ENCODE measurements at places on chromosomes 1 and 21. TPM values are rescaled to one million over a fixed set of nuclear protein-coding genes. Genes with fewer than 3 reads are reported as not detected.

Gene SPATA17
- 0.44 TPM for total RNA-seq

Gene CYP4Z1
- total RNA-seq: 12.9 TPM

Gene LCE2A
- total RNA-seq: not detected

DNA sequence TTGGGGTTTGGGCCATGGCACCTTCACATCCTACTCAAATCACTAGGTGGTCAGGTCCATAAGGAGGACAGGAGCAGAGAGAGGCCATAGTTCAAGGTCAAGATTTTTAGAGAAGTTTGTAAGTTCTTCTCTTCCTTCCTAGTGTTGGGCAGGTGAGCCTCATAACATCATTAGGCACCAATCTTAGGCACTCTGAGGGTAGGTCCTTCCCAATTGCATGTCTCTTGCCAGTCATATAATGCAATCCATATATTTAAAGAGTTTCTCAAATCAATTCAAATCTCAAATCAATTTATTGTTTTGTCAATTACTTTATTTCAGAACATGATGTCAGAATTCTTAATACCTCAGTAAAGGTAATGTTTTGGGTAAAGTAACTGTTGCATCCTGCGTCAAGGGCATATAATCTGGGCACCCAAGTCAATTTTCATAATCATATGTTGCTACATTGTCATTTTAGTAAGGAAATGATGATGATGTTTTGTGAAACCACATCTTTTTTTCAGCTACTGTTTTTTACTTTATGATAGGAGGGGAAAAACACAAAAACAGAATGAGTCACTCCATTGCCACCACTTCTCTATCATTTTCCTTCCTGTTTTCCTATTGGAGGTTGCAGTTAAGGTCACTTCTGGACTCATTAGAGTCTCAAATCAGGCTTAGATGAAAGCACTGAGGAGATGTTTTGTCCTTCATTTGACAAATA is 122.7 kb downstream of the UCHL5 start:
- H3K36me3 ChIP-seq: no peaks in the 10 kb centered on the region
- no peak overlapping the region for H3K27ac ChIP-seq
- no peaks in the 10 kb centered on the region for H3K4me1 ChIP-seq
- no peaks in the 10 kb centered on the region for H3K27me3 ChIP-seq

DNA sequence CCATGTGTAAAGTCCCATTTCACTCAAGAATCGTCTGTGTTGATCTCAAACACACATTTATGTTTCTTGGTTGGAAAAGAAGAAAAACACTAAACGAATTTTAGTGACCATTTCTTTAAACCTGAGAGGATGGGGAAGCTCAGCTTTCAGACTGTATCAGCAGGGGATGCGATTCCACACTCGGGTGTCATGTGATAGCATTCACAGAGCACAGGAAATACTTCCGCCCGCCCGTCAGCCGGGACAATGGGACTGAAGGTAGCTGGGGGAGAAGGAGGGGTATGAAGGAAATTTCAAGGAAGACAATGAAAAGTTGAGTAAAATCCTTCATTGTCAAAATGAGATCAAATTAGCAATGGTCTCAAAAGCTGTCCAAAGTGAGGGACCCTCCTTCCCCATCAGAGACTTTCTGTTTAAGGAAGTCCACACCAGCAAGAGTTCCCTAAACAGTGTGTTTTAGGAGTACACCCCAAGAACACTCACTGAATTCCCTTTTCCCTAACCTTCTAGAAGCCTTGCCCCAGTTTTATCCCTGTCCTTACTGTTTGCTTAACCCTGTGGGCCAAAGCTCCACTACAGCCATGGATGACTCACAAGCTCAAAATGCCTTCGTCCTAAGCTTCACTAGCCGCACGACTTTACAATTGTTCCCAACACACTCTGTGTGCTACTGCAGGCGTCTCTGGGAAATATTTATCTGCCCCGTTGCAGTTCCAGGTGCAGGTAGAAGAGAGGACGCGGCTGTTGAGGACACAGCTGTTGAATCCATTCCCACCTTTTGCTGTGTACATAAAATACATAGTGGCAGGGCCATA is 51.4 kb upstream of the SIM2 start:
- no peak overlapping the region for H3K27ac ChIP-seq
- peaks cover 13% of the 10 kb centered on the region for H3K27me3 ChIP-seq
- no peaks in the 10 kb centered on the region for H3K4me1 ChIP-seq
- no peak overlapping the region for H3K4me3 ChIP-seq
- no peak for DNase-seq
- no peaks in the 10 kb centered on the region for H3K36me3 ChIP-seq

GRCh38 chr1:109250454-109251276 is 1.3 kb downstream of the CELSR2 start:
- H3K36me3 ChIP-seq: no peaks in the 10 kb centered on the region
- DNase-seq: no peak
- peaks cover 21% of the 10 kb centered on the region for H3K4me1 ChIP-seq
- peak overlapping the region; percentile 34 for H3K27ac ChIP-seq
- H3K4me3 ChIP-seq: peak overlapping the region; percentile 48

- no peak overlapping the region for H3K4me3 ChIP-seq
- peaks cover 48% of the 10 kb centered on the region for H3K27me3 ChIP-seq
- no peaks in the 10 kb centered on the region for H3K4me1 ChIP-seq
These were observed 1.1 kb downstream of the KCNJ9 start for GRCh38 chr1:160082487-160082886.

Gene ZNF695
- not detected for total RNA-seq

- H3K4me1 ChIP-seq: no peaks in the 10 kb centered on the region
- DNase-seq: no peak
- H3K4me3 ChIP-seq: no peak overlapping the region
- no peak overlapping the region for H3K27ac ChIP-seq
These were observed 99.6 kb upstream of the CDC42BPA start for GRCh38 chr1:227417756-227418480.

Gene VWA5B1
- total RNA-seq: not detected

- peaks cover 4% of the 10 kb centered on the region for H3K4me1 ChIP-seq
- H3K27ac ChIP-seq: no peak overlapping the region
- H3K27me3 ChIP-seq: no peaks in the 10 kb centered on the region
- H3K4me3 ChIP-seq: no peak overlapping the region
- DNase-seq: no peak
These were observed 10.9 kb downstream of the ERRFI1 start for GRCh38 chr1:8015036-8015808.

DNA sequence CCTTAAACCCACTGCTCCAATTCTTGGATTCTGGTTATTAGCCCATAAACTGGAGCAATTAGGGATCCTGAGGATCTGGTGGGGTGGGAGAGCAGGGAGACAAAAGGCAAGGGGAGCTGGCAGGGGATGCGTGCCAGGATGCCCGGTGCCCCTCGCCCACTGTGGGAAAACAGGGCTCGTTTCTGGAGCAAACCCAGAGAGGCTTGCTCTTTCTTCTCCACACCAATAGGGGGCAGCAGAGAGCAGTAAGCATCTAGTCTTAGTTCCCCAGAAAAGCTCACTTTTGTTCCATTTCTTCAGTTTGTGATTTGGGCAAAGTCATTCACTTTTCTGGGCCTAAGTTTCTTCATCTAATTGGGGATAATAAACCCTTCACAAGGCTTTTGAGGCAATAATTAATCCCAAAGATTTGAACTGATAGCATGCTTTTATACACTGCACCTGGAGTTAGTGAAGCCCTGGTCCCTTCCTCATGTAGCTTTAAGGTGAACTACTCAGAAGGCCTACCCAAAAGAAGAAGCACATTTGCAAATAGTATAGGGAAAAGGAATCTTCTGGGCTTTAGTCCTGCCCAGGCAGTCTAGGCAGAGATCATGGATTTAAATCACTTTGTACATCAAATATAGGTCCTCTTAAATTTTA is 160.6 kb upstream of the USP24 start:
- H3K27ac ChIP-seq: peak overlapping the region; percentile 78
- no peak overlapping the region for H3K4me3 ChIP-seq
- DNase-seq: peak; percentile 41
- no peaks in the 10 kb centered on the region for H3K4me1 ChIP-seq
- no peaks in the 10 kb centered on the region for H3K27me3 ChIP-seq

GRCh38 chr1:179169616-179170467 is 59.6 kb downstream of the ABL2 start:
- no peak overlapping the region for H3K4me3 ChIP-seq
- H3K36me3 ChIP-seq: no peaks in the 10 kb centered on the region
- H3K27me3 ChIP-seq: no peaks in the 10 kb centered on the region
- no peak for DNase-seq
- H3K4me1 ChIP-seq: peaks cover 16% of the 10 kb centered on the region

GRCh38 chr21:38352536-38353219 is 95.9 kb downstream of the KCNJ15 start:
- no peak overlapping the region for H3K27ac ChIP-seq
- H3K4me3 ChIP-seq: no peak overlapping the region
- H3K36me3 ChIP-seq: no peaks in the 10 kb centered on the region
- peak; percentile 78 for DNase-seq
- no peaks in the 10 kb centered on the region for H3K4me1 ChIP-seq

- no peaks in the 10 kb centered on the region for H3K36me3 ChIP-seq
- no peak overlapping the region for H3K27ac ChIP-seq
- no peak overlapping the region for H3K4me3 ChIP-seq
These were observed 136.2 kb upstream of the BACE2 start for GRCh38 chr21:41031701-41032220.

Gene SNX7
- total RNA-seq: 21.3 TPM

Gene TRABD2B
- 3.0 TPM for total RNA-seq

DNA sequence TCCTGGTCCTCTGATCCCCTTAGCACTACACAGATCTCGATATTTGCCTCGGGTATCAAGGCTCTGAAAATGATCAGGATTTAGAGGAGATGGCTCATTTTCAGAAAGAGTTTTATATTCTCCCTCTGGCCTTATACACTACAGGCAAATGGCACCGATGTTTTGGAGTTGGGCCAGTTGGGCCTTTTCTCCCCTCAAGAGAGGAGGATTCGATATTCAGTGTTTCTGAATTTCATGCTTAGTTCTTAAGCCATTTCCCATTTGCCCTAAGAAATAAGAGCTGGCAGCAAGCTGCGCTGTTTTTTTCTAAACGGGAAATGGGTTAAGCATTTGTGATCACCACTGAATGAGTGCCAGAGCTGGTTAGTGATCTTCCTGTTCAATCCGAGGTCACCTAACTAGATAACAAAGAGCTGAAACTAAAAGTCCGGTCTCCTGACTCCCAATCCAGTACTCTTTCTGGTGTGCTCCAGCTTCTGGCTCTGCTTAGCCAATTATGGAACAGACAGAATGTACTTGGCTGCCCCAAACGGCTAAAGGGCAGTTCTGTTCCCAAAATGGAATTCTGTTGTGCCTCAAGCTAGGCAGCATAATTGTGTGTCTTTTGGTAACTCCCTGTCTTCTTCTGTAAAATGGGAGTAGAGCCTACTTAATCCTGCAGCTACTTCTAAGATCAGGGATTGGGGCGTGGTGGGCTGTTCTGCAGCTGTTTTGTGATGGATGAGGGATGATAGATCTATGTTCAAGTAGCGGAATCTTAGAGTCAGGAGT is 1.2 kb upstream of the CPT2 start:
- no peak overlapping the region for H3K4me3 ChIP-seq
- H3K4me1 ChIP-seq: peaks cover 12% of the 10 kb centered on the region
- DNase-seq: no peak
- H3K27me3 ChIP-seq: no peaks in the 10 kb centered on the region
- H3K27ac ChIP-seq: no peak overlapping the region
- H3K36me3 ChIP-seq: no peaks in the 10 kb centered on the region

Gene PGBD5
- 2.7 TPM for total RNA-seq

- no peak overlapping the region for H3K27ac ChIP-seq
- H3K27me3 ChIP-seq: no peaks in the 10 kb centered on the region
- H3K36me3 ChIP-seq: no peaks in the 10 kb centered on the region
- no peak overlapping the region for H3K4me3 ChIP-seq
- no peak for DNase-seq
These were observed 459.3 kb upstream of the ADAMTS5 start for GRCh38 chr21:27426196-27426595.

Gene FABP3
- 8.1 TPM for total RNA-seq

- no peaks in the 10 kb centered on the region for H3K36me3 ChIP-seq
- H3K4me3 ChIP-seq: no peak overlapping the region
- no peaks in the 10 kb centered on the region for H3K27me3 ChIP-seq
- no peak overlapping the region for H3K27ac ChIP-seq
- no peak for DNase-seq
These were observed 743 bp upstream of the KRTAP10-10 start for GRCh38 chr21:44636209-44637017.

Gene RPTN
- not detected for total RNA-seq
